Activated naive CD8-positive, alpha-beta T cell treated with anti-CD3 and anti-CD28 coated beads, Interleukin-2, amount 10 ng/mL, durations not matched to agents 7 days and 5 days (primary cell): ENCODE measurements at places on chromosomes 3 and 15.

GRCh38 chr15:56760186-56760585, 26.9 kb upstream of the ZNF280D start:
- no peak overlapping the region for H3K27ac ChIP-seq
- H3K36me3 ChIP-seq, result no peaks in the 10 kb centered on the region
- no peak overlapping the region for H3K4me3 ChIP-seq
- DNase-seq, result no peak
- H3K4me1 ChIP-seq, result peaks cover 3% of the 10 kb centered on the region

GRCh38 chr3:114848643-114849350, 298.3 kb downstream of the ZBTB20 start:
- H3K27ac ChIP-seq, result no peak overlapping the region
- H3K36me3 ChIP-seq, result peaks cover 1% of the 10 kb centered on the region
- DNase-seq, result no peak
- H3K4me1 ChIP-seq, result peaks cover 2% of the 10 kb centered on the region
- H3K4me3 ChIP-seq, result no peak overlapping the region
- H3K27me3 ChIP-seq, result no peaks in the 10 kb centered on the region

GRCh38 chr15:87764461-87765240, 491.9 kb downstream of the NTRK3 start:
- no peak for DNase-seq
- H3K27me3 ChIP-seq, result no peaks in the 10 kb centered on the region
- H3K4me1 ChIP-seq, result peaks cover 9% of the 10 kb centered on the region
- H3K4me3 ChIP-seq, result no peak overlapping the region
- H3K27ac ChIP-seq, result no peak overlapping the region

- H3K4me1 ChIP-seq, result peaks cover 17% of the 10 kb centered on the region
- no peak overlapping the region for H3K4me3 ChIP-seq
- DNase-seq, result no peak
- H3K36me3 ChIP-seq, result no peaks in the 10 kb centered on the region
- no peak overlapping the region for H3K27ac ChIP-seq
- H3K27me3 ChIP-seq, result peaks cover 25% of the 10 kb centered on the region
Observed at GRCh38 chr3:113245761-113246161, 34.4 kb downstream of the BOC start.

GRCh38 chr3:123310186-123310585, 108.4 kb downstream of the SEC22A start:
- H3K4me3 ChIP-seq, result no peak overlapping the region
- H3K27ac ChIP-seq, result no peak overlapping the region
- no peaks in the 10 kb centered on the region for H3K4me1 ChIP-seq
- peaks cover 8% of the 10 kb centered on the region for H3K27me3 ChIP-seq
- no peaks in the 10 kb centered on the region for H3K36me3 ChIP-seq

DNA sequence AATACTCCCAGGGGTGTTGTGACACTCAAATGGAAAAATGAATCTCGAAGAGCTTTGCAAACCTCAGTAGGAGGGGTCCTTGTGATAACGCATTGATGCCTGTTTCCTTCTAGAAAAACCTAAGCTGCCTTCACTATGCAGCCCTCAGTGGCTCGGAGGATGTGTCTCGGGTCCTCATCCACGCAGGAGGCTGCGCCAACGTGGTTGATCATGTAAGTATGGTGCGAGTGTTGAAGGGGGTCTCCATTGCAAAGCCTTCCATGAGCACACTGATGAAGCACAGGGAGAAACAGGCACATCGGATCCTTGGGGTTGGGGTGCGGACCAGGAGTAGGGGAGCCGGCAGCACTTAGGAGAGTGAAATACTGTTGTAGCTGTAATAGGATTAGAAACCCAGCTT, 22.3 kb downstream of the ANKDD1A start:
- H3K4me1 ChIP-seq, result peaks cover 2% of the 10 kb centered on the region
- H3K36me3 ChIP-seq, result peaks cover 5% of the 10 kb centered on the region
- H3K27me3 ChIP-seq, result no peaks in the 10 kb centered on the region
- no peak for DNase-seq
- no peak overlapping the region for H3K4me3 ChIP-seq

DNA sequence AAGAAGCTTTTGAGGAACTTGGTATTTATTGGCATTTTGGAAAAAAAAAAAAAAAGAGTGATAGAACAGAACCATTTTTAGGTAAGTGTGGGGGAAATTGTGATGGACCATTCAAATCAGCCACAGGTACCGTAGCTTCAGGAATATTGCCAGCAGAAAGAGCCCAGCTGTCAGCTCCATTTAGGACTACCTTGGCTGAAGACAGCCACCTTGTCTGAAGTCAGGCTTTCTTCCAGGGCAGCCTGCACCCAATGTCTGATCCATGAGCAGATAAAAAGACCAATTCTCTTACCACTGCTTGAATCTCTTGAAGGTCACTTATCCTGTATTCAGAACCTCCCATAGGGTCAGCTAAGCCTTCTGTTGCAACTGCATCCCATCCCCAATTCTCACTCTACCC, 37.6 kb downstream of the SLCO3A1 start:
- no peak overlapping the region for H3K27ac ChIP-seq
- peaks cover 3% of the 10 kb centered on the region for H3K4me1 ChIP-seq
- H3K4me3 ChIP-seq, result no peak overlapping the region
- no peak for DNase-seq
- peaks cover 24% of the 10 kb centered on the region for H3K36me3 ChIP-seq

GRCh38 chr3:172953571-172953970, 187.5 kb downstream of the SPATA16 start:
- DNase-seq, result no peak
- H3K4me3 ChIP-seq, result no peak overlapping the region
- H3K36me3 ChIP-seq, result no peaks in the 10 kb centered on the region
- H3K27me3 ChIP-seq, result no peaks in the 10 kb centered on the region
- no peaks in the 10 kb centered on the region for H3K4me1 ChIP-seq
- H3K27ac ChIP-seq, result no peak overlapping the region

GRCh38 chr3:100226712-100227429, 33.9 kb upstream of the TBC1D23 start:
- no peak for DNase-seq
- peaks cover 11% of the 10 kb centered on the region for H3K27me3 ChIP-seq
- peaks cover 9% of the 10 kb centered on the region for H3K4me1 ChIP-seq
- no peak overlapping the region for H3K4me3 ChIP-seq
- no peak overlapping the region for H3K27ac ChIP-seq
- peaks cover 4% of the 10 kb centered on the region for H3K36me3 ChIP-seq

- H3K4me1 ChIP-seq, result no peaks in the 10 kb centered on the region
- DNase-seq, result no peak
Observed at GRCh38 chr15:62453375-62453774, 288.3 kb upstream of the C2CD4B start.

DNA sequence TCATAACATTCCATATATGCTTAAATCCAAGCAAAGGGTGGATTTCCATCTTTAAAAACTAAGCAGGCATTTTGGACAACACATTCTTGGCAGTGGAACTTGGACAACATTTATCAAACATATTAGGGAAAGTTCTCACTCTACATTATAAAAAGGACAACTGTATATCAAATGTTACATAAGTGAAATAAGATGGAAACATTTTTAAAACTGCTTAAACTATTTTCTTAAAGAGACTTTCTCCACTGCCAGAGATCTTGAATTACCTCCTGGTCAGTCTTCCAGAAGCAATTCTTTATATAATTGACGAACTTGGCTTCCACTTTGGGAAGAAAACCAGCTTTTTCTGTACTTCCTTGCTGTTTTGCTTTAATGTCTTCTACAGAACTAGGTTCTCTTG, 109.3 kb downstream of the NEO1 start:
- no peaks in the 10 kb centered on the region for H3K27me3 ChIP-seq
- no peaks in the 10 kb centered on the region for H3K4me1 ChIP-seq
- DNase-seq, result no peak
- no peak overlapping the region for H3K4me3 ChIP-seq
- peaks cover 6% of the 10 kb centered on the region for H3K36me3 ChIP-seq

- no peaks in the 10 kb centered on the region for H3K27me3 ChIP-seq
- no peaks in the 10 kb centered on the region for H3K36me3 ChIP-seq
- no peaks in the 10 kb centered on the region for H3K4me1 ChIP-seq
- DNase-seq, result no peak
- no peak overlapping the region for H3K27ac ChIP-seq
Observed at GRCh38 chr3:18047052-18047451, 304.6 kb upstream of the TBC1D5 start.

DNA sequence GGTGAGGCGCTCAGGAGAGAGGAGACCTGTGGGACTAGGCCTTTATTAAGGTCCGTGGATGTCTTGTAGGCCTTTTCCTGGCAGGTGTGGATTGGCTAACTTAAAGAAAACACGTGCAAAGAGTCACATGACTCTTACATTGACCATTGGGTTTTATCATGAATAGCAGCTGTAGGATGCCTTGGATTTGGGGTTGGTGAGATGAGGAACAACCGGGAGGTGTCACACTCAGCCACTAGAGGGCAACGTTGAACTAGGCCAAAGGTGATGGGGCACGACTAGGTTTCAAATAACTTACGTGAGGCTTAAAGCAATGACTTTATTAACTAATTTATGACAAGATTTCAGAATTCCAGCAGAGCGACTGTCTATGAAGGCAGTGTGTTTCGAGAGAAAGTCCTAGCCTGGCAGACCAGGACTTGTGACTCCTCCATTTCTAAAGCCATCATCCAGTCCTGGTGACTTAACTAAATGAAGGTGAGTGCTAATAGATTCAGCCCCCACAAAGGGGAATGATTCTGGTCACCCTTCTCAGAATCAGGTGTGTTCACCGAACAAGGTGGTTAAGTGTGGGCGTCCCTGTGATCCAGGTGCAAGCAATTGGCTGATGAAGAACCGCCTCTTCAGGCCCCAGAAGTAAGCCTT, 345.6 kb downstream of the MCTP2 start:
- H3K4me1 ChIP-seq, result peaks cover 2% of the 10 kb centered on the region
- DNase-seq, result no peak
- H3K36me3 ChIP-seq, result no peaks in the 10 kb centered on the region
- H3K4me3 ChIP-seq, result no peak overlapping the region
- H3K27ac ChIP-seq, result no peak overlapping the region
- H3K27me3 ChIP-seq, result peaks cover 57% of the 10 kb centered on the region

- H3K4me3 ChIP-seq, result no peak overlapping the region
- H3K27ac ChIP-seq, result no peak overlapping the region
- H3K27me3 ChIP-seq, result no peaks in the 10 kb centered on the region
- peaks cover 32% of the 10 kb centered on the region for H3K36me3 ChIP-seq
- peaks cover 10% of the 10 kb centered on the region for H3K4me1 ChIP-seq
Observed at GRCh38 chr3:108041253-108041652, 49.6 kb downstream of the CD47 start.

DNA sequence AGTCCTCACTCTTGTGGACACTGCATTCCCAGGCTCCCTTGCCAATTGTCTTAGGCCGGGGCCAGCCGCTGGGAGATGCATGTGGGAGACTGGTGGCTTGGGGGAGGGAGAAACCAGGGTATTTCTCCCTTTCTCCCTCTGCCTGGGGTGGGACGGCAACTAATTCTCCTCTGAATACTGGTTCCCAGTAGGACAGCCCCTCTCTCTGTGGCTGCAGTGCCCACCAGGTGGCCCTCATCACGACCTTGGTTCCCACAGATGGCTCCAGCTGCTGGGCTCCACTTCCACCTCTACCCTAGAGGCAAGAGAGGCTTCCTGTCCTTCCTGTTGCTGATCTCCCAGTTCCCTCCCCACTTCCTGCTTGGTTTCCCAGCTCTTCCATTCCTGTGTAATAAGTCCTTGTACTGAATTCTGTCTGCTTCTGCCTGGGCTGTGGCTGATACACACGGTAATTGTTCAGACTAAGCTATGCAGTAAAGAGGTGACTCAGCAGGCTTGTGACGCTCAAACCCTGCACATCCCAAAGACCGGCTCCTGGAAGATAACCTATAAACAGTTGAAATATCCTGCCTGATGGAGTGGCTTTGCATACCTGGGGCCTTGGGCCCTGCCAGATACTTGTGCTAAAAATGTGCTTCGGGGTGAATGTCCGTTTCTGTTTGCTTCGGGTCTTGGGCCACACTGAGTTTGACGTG, 20.4 kb upstream of the COPG1 start:
- peaks cover 61% of the 10 kb centered on the region for H3K4me1 ChIP-seq
- peaks cover 4% of the 10 kb centered on the region for H3K36me3 ChIP-seq
- DNase-seq, result no peak

DNA sequence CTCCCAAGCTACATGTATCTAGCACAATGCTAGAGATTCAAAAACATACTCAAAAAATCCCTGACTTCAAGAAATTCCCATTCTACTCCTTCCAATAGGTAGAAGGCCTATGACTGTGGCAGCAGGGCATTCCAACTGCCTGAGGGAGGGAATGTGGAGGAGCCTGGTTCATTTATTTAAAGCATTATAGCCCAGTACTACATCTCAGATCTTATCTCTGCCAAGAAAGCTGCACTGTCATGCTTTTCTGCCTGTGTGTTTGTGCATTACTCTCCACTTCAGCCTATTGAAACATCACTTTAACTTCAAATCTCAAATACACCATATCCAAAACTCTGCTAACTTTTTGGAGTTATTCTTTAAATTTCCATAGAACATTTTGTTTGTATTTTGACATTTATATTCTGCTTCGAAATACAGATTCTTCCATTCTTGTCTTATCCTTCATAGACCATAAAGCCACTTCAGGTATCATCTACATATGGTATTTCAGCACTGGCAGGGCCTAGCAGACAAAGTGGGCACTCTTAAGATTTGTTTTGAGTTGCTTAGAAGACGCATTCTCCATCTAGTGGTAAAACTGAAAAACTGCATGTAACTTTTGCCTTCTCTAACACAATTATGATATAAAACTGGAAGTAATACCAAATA, 59.1 kb upstream of the NEDD4 start:
- no peaks in the 10 kb centered on the region for H3K36me3 ChIP-seq
- H3K27me3 ChIP-seq, result peaks cover 1% of the 10 kb centered on the region

DNA sequence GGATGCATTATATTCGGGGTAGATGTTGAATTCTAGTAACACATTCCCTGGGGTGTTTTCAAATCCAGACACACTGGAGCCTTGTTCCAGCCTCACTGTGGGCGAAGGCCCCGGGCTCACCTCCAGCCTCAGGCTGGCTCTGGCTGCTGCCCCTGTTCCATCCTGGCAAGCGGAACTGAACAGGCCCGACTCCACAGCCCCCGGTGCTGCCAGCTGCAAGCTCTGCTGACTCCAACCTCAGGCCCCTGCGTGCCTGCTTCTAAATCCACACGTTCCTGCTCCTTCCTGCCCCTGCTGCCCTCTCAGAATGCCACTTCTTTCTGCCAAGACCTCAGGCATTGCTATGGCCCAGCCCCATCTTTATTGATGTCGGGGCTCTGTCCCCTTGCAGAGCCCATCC, 90.6 kb downstream of the LIPC start:
- H3K4me3 ChIP-seq, result no peak overlapping the region
- H3K27ac ChIP-seq, result peak overlapping the region; percentile 36
- peaks cover 37% of the 10 kb centered on the region for H3K4me1 ChIP-seq
- DNase-seq, result no peak
